RPMI8226 (cell line): ENCODE measurements at places on chromosomes 16 and 17.

DNA sequence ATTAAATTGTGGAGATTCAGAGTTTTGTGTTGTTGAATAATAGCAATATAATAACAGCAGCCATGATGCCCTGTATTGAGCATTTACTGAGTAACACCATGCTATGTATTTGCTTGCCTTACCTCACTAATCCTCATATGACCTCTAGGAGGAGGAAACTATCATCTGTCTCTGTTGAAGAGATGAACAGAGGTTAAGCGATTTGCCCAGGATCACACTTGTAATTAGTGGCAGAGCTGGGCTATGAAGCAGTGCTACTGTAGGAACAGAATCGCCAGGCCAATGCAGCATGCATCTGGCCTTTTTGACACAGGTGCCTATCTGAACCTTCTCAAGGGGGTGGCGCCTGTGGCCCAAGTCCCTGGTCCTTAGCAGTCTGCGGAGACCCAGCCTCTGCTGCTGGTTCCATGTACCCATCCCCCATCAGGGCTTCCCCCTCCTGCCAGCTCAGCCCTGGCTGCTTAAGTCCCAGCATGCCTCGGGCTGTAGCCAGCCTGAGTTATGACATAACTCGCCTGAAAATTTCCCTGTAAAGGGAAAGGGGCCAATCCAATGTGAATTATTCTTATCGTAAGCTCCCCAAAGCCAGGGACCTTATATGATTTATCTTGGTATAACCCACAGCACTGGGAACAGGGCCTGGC, 50.4 kb upstream of the HS3ST2 start:
- DNase-seq, result no peak

DNA sequence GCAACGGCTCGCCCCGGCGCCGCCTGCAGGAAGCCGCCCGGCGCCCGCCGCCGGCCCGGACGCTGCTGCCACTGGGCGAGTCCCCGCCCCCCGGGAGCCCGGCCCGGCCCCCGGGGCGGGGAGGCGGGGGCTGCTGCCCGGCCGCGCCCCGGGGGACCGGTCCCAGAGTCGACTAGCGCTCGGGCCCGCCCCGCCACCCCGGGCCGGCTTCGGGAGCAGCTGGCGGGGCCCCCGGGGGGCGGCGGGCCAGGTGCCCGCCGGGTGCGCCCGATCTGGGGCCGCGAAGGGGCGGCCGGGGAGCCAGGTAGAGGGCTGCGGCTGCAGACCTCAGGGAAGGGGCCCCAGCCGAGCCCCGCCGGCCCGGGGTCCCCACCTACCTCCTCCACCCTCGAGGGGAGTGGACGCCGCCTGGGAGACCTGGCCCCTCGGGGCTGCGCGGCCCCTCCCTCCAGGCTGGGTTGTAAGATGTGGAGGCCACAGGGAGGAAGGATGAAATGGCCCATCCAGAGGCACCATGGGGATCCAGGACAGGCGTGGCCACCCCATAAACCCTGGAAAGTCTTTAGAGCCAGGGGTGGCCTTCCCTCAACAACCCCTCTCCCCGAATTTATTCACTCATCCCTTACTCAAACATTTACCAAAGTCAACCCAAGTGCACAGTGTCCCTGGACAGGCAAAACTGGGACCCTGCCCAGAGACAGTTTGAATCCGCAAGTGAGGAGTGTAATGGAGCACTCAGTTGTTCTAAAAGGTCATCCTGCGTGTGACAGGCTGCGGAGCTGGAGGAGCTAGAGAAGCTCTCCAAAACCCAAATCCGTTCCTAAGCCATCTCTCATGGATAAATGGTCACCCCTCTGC, at the start of gene CDYL2:
CDYL2 (minus strand) TSS at position 73 of the 858 bp plus-strand sequence. CDS start 425 bp downstream, outside the sequence.
- DNase-seq, result peak; percentile 20

- DNase-seq, result no peak
Measured at GRCh38 chr16:31118223-31119155, 1.0 kb downstream of the KAT8 start.

DNA sequence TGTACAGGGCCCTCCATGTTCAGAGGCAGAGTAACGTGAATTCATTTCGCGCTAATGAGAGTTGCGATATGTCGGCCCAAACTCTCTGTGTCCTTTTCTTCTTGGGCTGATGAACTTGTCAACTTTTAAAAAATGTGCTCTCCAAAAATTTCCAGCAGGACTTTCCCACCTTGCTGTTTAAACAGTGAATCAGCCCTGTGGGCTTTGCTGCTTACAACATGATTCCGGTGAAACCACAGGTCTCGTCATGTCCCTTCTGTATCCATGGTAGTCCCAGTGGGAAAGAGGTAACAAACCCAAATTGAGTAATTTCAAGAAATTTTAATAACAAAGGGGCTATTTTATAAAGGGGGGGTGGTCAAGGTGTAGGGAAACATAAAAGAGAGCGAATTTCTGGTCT, 612.9 kb downstream of the MAF start:
- DNase-seq, result no peak

DNA sequence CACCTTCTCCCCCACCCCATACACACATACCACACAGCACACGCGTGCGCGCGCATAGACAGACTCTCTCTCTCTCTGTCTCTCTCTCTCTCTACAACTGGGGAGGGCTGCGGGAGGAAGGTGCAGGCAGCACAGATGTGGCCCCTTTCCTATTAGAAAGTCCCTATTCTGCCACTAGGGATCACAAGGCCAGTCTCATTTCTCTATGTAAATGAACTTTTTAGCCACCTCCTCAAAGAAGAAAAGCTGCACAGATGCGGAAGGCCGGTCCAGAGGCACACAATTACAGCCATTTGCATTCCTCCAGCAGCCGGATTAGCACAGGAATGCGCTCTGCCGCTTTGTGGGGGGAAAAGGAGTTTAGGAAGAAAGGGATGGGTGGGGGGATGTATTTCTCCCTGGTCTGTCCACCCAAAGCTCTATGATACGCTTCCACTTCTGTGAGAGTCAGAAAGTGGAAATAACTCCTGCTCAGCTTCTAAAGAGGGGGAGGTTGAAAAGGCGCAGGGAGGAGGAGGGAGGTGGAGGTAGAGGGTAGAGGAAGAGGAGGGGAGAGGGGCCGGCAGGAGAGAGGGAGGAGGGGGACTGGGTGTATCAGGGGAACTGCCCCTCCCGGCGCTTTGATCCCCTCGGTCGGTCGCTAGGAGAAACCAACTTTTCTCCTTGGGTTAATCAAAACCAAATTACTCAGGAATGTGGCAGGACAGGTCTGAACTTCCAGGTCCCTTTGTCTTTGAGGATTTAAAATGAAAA, 11.7 kb downstream of the ZFHX3 start:
- DNase-seq, result no peak

GRCh38 chr16:83400234-83400633, 407.5 kb upstream of the HSBP1 start:
- DNase-seq, result peak; percentile 3

DNA sequence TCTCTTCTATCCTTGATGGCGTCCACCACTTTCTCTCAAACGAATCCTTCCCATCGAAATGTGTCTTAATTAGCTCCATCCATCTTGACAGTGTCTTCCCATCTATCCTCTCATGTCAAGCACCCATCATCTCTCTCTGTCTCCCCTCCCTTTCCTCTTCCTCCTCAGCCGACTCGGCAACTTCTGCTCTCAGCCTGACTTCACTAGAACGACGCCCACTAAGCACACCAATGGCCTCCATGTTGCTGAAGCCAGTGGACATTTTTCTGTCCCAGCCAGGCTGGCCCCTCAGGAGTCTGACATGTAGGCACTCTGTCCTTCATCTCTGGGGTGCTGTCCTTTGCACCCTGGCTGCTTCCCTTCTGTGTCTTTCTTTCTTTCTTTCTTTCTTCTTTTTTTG, 2.5 kb upstream of the SPATA20 start:
- no peak for DNase-seq

- DNase-seq, result no peak
Measured at GRCh38 chr17:19733953-19734526, 14.1 kb downstream of the ALDH3A1 start.

DNA sequence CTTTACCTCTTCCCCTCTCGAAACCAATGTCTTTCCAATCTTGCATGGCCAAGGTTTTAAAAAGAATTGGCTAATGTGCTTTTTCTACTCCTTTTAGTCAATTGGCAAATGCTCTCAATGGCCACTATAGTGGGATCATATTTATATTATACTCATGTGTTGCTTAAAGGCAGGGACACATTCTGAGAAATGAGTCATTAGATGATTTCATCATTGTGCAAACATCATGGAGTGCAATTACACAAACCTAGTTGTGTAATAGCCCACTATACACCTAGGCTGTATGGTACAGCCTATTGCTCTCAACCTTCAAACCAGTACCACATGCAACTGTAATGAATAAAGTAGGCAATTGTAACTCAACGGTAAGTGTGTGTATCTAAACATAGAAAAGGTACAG, 180.9 kb downstream of the HS3ST3A1 start:
- no peak for DNase-seq

DNA sequence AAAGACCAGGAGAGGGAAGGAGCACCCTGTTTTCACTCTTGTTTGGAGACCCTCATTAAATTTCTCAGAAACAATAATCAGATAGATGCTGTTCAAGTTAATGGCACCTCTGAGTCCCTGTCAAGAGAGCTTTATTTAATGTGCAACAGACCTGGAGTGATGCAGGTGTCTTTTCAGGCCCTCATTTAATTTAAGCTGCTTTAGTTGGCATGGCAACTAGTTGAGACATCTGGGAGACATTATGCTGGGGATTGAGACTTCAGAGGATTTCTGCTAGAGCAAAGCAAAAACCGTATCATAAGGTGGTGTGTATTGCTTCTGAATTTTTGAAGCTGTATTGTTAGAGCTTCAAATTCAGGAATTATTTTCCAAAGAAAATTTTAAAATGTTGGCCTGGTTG, 108.5 kb downstream of the NLK start:
- DNase-seq, result no peak
